ENCODE measurements at places on chromosomes 7 and 10. TPM values are rescaled to one million over a fixed set of nuclear protein-coding genes. Genes with fewer than 3 reads are reported as not detected.

- peak; percentile 47 for ATAC-seq
These were observed 228.8 kb downstream of the EXOC4 start for GRCh38 chr7:133481676-133482075.

The ADRB1 gene
- not detected for total RNA-seq

The EVX1 gene
- total RNA-seq = not detected

DNA sequence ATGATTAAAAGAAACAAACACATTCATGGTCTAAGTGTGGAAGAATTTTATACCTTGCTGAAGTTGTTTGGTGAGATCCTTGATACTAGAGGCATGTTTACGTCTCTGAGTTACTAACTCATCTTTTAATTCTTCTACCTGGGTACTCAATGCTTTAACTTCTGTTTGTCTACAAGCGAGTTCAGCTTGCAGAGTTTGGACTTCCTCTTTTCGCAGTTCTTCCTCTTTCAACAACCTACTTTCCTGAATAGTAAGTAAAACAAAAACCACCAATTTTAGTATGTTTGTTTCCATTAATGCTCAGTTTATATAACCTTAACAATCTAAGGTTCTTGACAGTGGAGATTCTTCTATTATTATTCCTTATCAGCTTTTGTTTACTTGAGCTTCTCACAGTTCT, 42.9 kb downstream of the CCDC186 start:
- no peak for ATAC-seq

The TCAF2 gene
- total RNA-seq = 73.1 TPM

DNA sequence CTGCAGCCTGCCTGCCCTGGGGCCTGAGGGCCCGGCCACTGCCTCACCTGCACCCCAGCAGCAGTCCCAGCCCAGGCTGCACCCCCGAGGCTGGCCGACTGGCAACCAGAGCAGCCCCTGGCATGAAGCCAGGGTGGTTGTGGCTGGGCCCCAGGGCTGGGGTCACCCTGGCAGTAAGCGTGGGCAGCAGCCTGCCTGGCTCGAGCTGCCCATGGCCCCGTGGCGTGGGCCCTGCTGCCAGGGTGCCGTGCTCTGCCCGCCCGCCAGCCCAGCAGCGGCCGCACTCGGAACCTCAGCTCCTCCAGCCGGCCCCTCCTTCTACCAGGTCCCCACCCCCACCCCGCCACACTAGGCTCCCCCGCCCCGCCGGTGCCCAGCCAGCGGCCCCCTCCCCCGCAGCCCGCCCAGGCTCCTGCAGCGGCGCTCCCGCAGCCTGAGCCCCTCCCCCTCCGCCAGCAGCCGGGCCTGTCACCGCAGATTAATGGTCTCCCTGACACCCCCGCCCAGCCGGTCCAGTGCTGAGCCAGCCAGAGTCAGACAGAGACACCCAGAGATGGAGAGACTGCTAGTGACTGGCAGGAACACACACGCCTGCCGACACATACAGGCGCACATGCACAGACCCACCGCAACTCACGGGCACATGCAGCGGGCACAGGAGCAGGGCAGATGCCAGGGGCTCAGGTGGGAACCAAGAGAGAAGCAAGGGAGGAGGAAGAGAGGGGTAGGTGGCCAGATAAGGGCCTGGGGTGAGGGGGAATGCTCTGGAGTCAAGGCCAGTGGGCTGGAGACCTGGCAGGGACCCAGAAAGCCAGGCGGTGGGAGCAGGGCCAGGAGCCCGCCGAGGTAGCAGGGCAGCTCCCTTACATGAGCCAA, 22.4 kb downstream of the KCNH2 start:
- ATAC-seq = no peak

The IQUB gene
- total RNA-seq = 0.16 TPM

Measured in activated T-helper 17 cell treated with anti-CD3 and anti-CD28 coated beads, Interleukin-2, amount 50 U/mL, for 72 hours (primary cell).